Activated B cell treated with CpG ODN at 0.5 μM for 24 hours (primary cell): ENCODE measurements at places on chromosomes 13 and 19.

DNA sequence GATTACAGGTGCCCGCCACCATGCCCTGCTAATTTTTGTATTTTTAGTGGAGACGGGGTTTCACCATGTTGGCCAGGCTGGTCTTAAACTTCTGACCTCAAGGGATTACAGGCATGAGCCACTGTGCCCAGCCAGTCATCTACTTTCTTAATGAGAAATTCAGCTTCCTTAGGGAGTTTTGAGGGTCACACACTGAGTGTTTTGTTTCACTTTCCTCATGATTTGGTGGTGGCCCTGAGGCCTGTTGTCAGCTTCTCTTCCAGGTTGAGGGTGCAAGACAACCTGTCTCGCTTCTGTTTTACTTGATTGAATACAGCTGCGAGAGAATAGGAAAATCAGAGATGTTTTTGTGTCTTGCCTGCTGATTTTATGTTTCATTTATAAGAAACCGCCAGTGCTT lies 9.9 kb downstream of the FRY start:
- H3K4me3 ChIP-seq, result no peak overlapping the region
- no peaks in the 10 kb centered on the region for H3K36me3 ChIP-seq
- H3K27ac ChIP-seq, result peak overlapping the region; percentile 37
- no peaks in the 10 kb centered on the region for H3K27me3 ChIP-seq
- H3K4me1 ChIP-seq, result peaks cover 35% of the 10 kb centered on the region

DNA sequence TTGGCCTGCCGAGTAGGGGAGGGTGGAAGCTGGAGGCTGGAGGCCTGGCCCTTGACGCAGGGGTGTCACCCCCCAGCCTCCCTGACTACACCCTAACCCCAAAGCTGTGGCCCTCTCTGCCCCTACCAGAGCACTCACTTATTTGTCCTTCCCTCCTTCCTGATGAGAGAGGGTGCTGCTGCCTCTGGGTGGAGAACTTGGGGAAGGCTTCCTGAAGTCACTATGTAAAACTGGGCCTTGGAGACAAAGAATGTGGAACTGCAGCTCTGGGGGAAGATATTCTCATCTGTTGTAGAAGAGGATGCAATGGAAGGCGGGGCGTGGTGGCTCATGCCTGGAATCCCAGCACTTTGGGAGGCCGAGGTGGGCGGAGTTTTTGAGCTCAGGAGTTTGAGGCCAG lies 485.2 kb downstream of the ZNF536 start:
- DNase-seq, result no peak
- H3K4me3 ChIP-seq, result no peak overlapping the region
- H3K27me3 ChIP-seq, result no peaks in the 10 kb centered on the region

- H3K4me1 ChIP-seq, result no peaks in the 10 kb centered on the region
- no peaks in the 10 kb centered on the region for H3K27me3 ChIP-seq
- no peak for DNase-seq
- H3K36me3 ChIP-seq, result no peaks in the 10 kb centered on the region
- no peak overlapping the region for H3K27ac ChIP-seq
These were observed 51.7 kb downstream of the TNFSF11 start for GRCh38 chr13:42625611-42626010.

- no peak for DNase-seq
- H3K36me3 ChIP-seq, result no peaks in the 10 kb centered on the region
- no peak overlapping the region for H3K27ac ChIP-seq
- no peaks in the 10 kb centered on the region for H3K4me1 ChIP-seq
- no peak overlapping the region for H3K4me3 ChIP-seq
These were observed 252.1 kb downstream of the RFC3 start for GRCh38 chr13:34070006-34070405.
